ENCODE measurements at places on chromosomes 2 and 18.

- ATAC-seq = no peak
These were observed 97.2 kb downstream of the TDRD15 start for GRCh38 chr2:21220930-21221329.

DNA sequence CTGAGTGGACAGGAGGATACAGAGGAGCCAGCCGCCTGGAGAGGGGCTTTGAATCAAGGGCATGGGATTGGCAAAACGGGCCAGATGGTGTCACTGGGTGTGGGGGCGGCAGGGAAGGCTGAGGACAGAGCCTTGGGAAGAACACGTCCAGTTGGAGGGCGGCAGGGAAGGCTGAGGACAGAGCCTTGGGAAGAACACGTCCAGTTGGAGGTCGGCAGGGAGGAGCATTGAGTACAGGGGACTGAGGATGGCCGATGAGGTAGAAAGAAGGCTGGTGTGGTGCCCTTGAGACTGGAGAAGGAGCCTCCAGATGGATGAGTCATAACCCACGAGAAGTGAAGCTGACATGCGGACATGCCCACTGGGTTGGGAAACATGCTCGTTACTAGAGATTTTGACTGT is 4.5 kb downstream of the HES6 start:
- ATAC-seq = no peak

DNA sequence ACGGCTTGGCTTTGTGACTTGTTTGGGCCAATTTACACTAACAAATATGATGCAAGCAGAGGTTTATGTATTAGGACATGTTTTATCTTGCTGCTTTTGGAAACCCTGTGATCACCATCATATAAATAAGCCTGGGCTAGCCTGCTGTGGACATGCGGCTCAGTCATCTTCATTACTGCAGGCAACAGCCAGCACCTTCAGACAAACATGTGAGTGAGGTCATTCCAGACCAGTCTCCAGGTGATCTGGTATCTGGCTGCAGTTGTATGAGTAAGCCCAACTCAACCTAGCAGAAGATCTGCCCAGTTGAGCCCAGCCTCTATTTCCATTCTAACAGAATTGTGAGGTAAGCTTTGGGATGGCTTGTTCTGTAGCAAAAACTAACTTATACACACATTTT is 254.6 kb upstream of the ATP5MC3 start:
- no peak for ATAC-seq

- ATAC-seq = no peak
These were observed 279.0 kb downstream of the CALCRL start for GRCh38 chr2:187168720-187169713.

- ATAC-seq = no peak
These were observed 30.6 kb upstream of the AP1S3 start for GRCh38 chr2:223868005-223868404.

DNA sequence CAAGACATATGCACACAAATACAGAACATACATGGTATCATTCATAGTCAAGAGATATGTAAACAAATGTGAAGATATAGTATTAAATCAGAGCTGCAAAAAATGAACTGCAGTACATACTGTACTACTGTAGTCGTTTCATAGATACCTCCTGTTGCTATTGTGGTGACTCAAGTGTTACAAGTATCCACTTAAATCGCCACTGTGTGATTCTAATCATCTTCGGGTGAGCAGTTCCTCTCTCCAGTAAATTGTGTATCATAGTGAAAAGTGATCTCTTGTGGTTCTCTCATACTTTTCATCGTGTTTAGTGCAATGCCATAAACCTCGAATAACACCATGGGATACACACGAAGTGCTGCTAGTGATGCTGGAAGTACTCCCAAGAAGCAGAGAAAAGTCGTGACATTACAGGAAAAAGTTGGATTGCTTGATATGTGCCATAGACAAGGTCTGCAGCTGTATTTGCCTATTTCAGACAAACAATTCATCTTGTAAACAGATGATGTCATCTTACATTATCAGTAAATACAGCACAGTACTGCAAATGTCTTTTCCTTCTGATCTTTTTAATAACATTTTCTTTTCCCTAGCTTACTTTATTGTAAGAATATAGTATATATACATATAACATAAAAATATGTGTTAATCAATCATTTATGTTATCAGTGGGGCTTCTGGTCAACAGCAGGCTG is 222.2 kb downstream of the BCL11A start:
- no peak for ATAC-seq

- ATAC-seq = no peak
These were observed 91.8 kb downstream of the TGIF1 start for GRCh38 chr18:3541549-3542386.

GRCh38 chr2:137302957-137303356 is 537.6 kb downstream of the THSD7B start:
- no peak for ATAC-seq

DNA sequence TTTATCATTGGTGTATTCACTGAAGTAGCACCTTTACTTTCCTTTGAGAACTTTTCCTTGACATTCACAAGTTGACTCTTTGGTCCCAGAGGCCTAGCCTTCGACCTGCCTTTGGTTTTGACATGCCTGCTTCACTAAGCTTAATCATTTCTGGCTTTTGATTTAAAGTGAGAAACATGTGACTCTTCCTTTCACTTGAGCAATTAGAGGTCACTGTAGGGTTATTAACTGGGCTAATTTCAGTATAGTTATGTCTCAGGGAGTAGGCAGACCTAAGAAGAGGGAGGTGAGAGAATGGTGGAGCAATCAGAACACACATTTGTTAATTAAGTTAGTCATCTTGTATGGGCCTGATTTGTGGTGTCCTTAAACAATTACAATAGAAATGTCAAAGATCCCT is 1040.7 kb upstream of the SLC39A10 start:
- ATAC-seq = no peak

DNA sequence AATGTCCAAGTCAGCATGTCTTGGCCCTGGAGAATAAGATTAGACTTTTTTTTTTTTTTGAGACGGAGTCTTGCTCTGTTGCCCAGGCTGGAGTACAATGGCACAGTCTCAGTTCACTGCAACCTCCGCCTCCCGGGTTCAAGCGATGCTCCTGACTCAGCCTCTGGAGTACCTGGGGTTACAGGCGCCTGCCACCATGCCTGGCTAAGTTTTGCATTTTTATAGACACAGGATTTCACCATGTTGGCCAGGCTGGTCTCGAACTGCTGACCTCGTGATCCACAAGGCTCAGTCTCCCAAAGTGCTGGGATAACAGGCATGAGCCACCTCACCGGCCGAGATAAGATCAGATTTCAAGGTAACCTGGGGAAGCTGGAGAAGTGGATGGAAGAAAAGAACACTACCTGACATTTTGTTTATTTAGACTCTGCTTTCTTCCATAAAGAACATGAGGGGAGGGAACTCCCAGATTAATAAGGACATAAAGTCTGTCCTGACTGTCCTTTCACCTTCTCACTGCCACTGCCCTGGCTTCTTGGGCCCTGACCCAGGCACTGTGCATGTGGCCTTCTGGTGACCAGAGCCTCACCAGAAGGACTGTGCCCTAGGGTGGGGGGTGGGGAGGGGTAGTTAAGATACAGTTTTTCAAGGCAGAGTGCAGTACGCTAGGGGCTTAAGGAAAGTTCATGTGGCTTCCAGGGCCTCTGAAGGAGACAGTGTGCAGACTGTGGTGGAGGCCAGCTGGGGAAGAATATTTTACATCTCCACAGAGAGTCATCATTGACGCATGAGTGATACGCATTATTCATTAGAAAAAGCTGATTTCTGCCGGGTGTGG is 4.8 kb upstream of the IMPA2 start:
- ATAC-seq = no peak

DNA sequence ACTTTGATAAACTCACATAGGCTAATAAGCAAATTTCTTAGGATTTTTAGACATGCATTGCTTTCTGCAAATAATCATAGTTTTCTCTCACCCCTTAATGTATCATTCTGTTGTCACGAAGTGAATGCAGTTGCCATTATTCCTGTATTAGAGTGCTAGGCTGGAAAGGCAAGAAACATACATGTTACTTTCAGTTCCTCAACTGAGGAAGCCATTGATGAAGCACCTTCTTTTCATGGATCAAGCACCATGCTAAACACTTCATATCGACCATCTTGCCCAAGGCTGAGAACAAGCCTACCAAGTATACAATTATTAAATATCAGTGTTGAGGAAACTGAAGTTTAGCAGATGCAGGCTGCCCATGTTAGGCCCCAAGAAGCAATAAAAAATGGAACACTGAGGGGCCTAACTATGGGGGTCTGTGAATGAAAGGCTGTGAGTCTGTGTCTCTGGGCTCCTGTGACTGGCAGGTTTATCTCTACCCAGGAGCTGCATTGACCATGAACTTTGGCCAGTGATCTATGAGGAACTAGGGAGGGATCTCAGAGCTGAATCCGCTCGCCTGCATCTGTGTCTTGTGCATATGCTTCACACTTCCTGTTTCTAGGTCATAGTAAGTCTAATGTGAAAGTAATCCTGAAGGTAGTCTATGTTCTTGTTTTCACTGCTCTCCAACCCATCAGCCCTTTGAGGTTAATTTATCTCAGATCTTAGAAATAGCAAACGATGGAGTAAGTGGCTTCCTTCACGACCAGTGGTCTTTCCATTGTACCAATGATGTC is 16.0 kb upstream of the TSPYL6 start:
- ATAC-seq = no peak
